Stimulated activated CD8-positive, alpha-beta memory T cell treated with anti-CD3 and anti-CD28 coated beads, Interleukin-4, amount 100 ng/mL, for 4 hours (primary cell): ENCODE measurements at places on chromosomes 2 and 18.

- DNase-seq: no peak
Observed at GRCh38 chr2:41377837-41378236, 670.0 kb upstream of the PKDCC start.

DNA sequence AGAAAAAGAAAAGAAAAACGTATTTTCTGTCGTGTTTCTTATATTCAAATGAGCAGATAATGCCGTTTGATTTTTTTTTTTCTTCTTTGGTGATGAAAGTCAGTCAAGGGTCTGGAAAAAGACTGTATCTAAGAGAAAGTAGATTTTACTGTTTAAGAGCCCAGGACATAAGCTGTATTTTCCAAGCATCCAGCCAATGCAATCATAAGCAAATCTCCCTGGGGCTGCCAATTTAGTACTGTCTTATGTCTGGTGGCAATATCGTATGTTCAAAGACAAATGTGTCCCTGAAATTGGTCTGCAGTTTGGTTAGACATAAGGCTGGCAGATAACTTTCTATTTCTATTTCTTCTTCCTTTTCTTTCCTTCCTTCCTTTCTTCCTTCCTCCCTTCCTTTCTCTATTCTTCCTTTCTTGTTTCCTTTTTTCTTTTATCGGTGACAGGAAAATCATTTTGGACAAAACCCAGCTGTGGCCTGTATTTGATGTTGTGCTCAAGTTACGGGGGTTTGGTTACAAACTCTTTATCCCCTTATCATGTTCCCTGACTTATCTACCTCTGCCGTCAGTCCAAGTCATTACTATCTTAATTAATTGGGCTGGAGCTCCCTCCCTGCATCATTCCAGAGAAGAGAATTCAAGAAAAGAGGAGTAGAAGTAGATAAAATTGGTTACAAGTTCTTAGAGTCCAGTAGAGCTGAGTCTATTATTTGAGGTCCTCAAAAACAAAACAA, 683.4 kb upstream of the FSHR start:
- DNase-seq: no peak

GRCh38 chr2:102176172-102176571, 10.7 kb upstream of the IL1RL2 start:
- no peak for DNase-seq

GRCh38 chr2:201781557-201782051, 871 bp upstream of the ALS2 start:
- no peak for DNase-seq

- DNase-seq: no peak
Observed at GRCh38 chr2:46119453-46119852, 177.8 kb upstream of the EPAS1 start.

- no peak for DNase-seq
Observed at GRCh38 chr2:199378948-199379650, 78.6 kb downstream of the SATB2 start.

- DNase-seq: no peak
Observed at GRCh38 chr2:22957446-22957845, 427.5 kb upstream of the KLHL29 start.

DNA sequence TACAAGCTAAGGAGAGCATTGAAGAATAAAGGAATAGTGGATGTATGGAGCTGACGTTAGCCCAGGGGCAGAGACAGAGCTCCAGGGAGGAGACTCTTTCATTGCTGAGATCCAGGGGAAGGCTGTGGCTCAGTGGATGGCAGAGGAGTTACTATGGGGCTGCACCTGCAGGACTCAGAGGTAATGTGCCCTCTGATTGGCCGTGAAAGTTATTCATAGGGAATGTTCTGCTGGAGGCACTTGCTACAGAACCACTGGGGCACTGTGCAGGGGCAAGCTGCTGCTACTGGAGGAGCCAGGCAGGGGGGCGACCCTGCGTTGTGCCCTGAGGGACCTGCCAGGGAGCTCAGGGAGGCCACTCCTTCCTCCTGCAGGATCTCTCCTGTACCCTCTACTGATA, 199.2 kb downstream of the PTPRM start:
- no peak for DNase-seq

DNA sequence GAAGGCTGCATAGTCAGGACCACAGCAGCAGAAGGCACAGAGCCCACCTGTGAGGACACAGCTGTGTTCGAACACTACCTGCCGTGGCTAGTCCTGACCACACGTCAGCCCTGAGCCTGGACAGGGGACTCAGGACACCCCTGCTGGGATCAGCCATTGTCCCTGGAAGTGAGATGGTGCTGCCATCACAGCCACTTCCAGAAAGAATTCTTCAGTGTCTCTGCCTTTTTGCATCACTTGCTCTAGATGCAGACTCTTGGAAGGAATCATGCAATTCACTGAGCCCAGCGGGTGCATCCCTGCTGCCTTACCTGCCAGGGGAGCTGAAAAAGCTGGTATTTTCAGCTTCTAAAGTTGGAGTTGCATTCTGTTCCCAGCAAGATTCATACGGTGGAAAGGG, 49.3 kb downstream of the LAMA3 start:
- DNase-seq: no peak

GRCh38 chr2:158734442-158734841, 60.7 kb upstream of the DAPL1 start:
- no peak for DNase-seq
